A549 treated with CpdA at 1 μM for 4 hours (cell line): ENCODE measurements at places on chromosomes 7 and 10. TPM values are rescaled to one million over a fixed set of nuclear protein-coding genes. Genes with fewer than 3 reads are reported as not detected.

NODAL gene
- total RNA-seq, result not detected in 5 replicates

SAP25 gene
- 0.61 to 0.85 TPM (median 0.71 TPM) in 5 replicates for total RNA-seq

GRID2IP gene
- 0.01 TPM in 1 of 5 replicates, not detected in the others for total RNA-seq

HDAC9 gene
- 0.03 to 0.31 TPM (median 0.11 TPM) in 5 replicates for total RNA-seq

PALS2 gene
- total RNA-seq, result 19.6 to 27.5 TPM (median 20.5 TPM) in 5 replicates

TMEM270 gene
- 0.17 to 0.23 TPM (median 0.20 TPM) in 3 of 5 replicates, not detected in the others for total RNA-seq

CRHR2 gene
- total RNA-seq, result 0.03 TPM in 1 of 5 replicates, not detected in the others

PDE1C gene
- total RNA-seq, result 4.3 to 6.2 TPM (median 5.6 TPM) in 5 replicates

ZPBP gene
- total RNA-seq, result not detected in 5 replicates
